ENCODE measurements at places on chromosomes 2 and 18.
A peak's percentile ranks its signal among the peaks of the same experiment; 100 is the strongest.

- no peak for DNase-seq
Measured at GRCh38 chr2:138713069-138713496, 67.1 kb downstream of the NXPH2 start.

- no peak for DNase-seq
Measured at GRCh38 chr2:112960230-112960825, 17.5 kb upstream of the IL36G start.

DNA sequence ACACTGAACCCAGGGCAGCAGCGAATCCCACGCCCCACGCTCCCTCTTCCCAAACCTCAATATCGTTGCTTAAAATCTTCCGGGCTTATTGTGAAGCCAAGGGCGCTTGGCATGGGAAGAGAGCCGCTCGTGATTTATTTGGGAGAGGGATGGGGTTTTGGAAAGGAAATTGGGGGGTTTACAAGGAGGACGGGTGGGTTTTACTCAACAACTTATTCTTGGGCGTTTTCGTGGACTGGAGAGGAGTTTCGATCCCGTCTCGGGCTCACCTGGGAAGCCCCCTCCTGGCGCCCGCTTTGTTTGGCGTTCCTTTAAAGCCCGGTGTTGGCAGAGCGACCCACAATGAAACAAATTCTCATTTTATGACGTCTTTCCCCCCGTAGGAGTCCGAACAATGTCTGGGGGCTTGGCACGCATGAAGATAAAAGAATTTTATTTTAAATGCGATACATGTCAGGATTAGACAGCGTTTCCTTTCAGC lies 135.3 kb downstream of the INSIG2 start:
- no peak for DNase-seq

DNA sequence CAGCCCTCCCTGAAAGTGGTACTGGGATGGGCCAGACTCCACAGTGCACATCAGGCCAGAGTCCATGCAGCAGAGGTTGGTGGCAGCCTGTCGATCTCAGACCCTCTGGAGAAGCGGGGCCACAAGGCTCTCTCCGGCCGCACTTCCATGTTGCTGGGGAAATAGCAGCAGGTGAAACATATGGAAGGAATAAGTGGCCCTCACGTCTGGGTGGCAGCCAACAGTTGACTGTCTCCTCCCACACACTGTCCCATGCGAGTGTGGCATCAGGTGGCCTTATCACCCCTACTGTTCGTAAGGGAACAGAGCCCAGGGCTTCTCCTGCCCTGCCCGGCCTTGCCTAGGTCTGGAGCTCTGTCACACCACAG lies 58.1 kb upstream of the FOSL2 start:
- no peak for DNase-seq

DNA sequence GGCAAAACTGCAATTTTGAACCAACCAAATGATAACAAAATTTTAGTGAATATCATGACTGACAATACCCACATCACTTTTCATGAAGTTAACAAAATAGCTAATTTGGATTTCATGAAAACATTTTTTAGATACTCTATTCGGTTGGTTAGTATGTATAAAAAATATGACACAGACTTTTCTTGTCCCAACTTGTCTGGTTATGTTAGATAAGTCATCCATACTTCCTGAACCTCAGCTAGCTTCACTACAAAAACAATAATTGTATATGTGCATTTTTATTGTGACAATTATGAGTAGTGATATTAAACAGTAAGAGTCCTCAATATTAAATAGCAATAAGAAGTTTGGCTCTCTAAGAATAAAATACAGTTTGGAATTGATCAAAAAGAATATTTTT lies 408.1 kb upstream of the DSEL start:
- no peak for DNase-seq

GRCh38 chr2:196459539-196459938 lies 180.0 kb upstream of the CCDC150 start:
- peak; percentile 40 for DNase-seq

DNA sequence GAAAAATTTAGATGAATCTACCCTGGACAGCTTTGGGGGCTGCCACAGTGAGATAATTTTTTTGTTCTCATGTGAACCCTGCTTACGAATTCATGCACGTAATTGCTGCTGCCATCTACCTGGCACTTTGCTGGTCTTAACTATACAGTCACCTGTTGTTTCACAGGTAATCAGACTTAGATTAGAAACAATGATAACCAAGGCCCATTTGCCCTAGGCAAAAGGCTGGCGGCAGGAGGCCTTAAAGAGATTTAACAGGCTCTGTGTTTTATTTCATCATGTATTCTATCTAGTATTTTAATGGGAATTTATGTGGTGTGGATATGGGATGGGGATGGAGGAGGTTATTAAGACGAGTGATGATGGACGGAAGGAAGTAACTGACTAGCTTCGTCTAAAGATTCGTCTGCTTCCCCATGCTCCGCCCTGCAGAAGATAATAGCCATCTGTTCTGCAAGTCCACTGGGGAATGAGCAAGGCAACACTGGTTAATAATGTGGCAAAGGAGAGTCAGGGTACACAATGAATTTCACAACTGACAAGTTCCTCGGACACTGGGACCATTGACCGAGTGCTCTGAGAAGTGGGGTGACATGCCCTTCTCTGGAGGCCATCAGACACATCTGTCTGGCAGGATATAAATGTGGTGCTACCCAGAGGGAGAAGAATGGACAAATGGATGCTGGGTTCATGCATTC lies 291.8 kb upstream of the TNP1 start:
- peak; percentile 4 for DNase-seq

DNA sequence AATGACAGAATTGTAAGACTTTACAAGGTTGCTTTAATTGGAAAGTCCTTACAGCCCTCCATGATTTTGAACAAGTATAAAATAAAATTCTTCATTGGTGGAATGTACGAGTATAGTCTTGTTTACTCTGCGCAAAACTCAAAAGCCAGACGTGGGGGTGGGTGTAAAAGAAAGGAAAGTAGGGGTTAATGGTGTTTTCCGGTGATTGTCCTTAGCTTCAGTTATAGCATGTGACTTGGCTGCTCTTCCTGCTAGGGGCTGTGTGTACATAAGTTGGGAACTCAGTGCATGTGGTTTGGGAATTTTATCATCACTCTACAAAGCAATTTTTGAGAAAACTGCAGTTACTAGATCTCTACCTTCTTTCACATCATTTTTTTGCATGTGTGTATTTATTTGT lies 82.4 kb upstream of the CAVIN2 start:
- peak; percentile 50 for DNase-seq

- DNase-seq, result peak; percentile 49
Measured at GRCh38 chr2:173496746-173497145, 142.1 kb downstream of the CDCA7 start.

DNA sequence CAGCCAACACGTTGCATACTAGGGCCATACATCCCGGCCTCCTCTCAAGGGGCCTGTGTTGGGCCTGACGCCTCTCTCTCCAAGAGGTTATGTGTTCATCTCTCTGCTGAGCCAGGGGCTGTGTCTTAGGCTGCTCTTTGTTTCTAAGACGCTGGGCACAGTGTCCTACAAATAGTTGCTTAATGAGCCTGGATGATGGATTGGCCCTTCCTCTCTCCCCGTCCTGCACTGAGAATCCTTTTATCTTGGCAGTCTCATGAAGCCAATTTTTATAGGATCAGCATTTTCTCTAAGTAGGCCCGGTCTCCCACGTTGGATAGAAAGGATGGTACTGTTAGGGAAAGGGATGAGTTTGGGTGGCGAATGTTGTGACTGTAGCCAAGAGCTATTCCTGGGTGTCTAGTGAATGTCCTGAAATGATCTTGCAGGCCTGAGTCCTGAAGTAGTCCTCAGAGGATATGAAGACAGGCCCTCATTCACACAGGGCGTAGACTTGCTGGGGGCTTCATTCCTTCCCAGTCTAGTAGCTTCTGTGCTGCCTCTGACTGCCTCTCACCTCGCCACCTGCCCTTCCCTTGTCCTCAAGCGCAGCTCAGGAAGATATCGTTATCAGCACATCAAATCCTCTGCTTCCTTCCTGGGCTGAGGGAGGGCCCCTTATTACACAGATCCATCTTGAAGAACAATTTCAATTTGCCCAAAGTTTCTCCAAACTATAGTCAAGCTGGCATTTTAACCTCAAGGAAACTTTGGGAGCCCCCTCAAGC lies 8.8 kb downstream of the LBH start:
- peak; percentile 25 for DNase-seq

GRCh38 chr2:191304939-191305875 lies 60.0 kb downstream of the MYO1B start:
- peak; percentile 82 for DNase-seq

DNA sequence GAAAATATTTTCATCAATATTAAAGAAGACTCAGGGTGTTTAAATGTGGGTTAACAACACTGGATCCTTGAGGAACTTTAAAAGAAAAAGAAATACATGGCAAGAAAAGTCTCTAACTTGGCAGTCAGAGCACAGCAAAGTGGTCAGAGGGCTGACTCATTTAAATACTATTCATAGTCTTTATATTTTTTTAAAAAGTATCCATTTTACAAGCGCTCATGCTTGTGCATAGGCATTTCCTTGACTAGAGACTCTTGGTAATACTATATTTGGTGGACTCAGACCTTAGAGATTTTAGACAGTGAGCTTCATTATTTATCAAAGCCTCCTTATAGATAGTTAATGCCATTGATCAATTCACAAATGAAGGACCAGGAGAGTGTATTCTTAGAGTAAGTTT lies 110.2 kb downstream of the ABCA12 start:
- peak; percentile 41 for DNase-seq

- DNase-seq, result peak; percentile 61
Measured at GRCh38 chr2:12883906-12884305, 167.2 kb downstream of the TRIB2 start.

- peak; percentile 93 for DNase-seq
Measured at GRCh38 chr2:27735263-27735904, 36.1 kb upstream of the MRPL33 start.

DNA sequence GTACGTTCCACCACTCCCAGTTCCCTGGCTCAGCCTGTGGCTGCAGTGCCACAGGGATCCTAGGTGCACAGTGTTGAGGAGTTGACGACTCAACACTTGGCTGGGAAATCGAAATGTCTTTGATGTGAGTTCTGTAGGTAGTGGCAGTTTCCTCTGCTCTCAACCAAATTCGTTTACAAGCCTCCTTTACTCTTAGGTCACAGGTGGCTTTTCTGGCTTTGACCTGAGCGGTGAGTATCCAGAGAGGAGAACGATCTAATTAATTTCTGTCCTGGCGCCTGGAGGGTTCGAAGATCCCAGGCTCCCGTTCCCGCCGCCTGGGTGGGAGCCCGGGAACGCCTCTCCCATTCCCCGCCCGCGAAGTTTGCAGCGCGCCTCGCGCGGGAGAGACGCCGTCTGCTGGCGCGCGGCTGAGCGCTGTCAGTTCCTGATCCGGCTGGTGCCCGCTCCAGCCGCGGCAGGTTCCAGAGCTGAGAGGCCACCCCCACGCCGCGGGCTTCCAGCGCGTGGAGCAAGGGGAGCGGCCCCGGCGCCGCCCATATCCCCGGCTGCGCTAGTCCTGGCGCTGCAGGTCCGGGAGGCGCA lies at the start of gene LAMA3:
TSS of gene LAMA3 (plus strand) at position 423 of the 585 bp plus-strand sequence. CDS start 231 bp downstream, outside the sequence.
- DNase-seq, result peak; percentile 24

DNA sequence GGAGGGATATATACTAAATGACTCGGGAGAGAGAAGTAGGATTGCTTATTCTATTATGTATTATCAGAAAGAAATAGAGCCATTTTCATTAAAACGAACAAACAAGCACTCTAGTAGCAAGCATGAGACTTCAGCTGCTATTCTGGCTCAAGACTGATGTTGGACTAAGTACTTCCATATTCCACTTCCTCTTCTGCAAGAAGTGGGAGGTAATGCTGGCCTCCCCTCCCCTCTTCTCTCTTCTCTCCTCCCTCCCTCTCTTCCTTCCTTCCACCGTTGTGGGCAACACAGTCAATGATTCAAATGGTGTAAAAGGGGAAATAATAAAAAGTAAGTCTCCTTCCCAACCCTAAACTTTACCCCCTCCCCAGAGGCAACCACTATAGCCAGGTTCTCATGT lies 62.6 kb downstream of the EMX1 start:
- peak; percentile 7 for DNase-seq

DNA sequence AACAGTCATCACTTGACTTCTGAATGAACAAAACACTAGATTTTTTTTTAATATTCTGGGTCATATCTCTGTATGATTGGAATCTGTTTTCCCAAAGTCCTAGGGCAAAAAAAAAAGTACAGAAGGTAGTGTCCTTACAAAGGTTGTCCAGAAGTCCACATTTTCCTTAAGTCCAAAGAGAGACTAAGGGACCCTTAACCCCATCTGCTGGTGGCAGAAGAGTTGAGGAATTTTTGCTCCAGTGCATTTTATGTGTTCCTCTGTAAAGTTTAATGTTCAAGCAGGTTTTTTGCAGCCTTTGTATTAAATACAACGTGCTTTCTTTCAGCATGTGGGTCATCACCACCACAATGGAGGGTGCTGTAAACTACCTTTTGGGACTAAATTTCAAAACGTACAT lies 215.9 kb downstream of the SP3 start:
- DNase-seq, result peak; percentile 64

DNA sequence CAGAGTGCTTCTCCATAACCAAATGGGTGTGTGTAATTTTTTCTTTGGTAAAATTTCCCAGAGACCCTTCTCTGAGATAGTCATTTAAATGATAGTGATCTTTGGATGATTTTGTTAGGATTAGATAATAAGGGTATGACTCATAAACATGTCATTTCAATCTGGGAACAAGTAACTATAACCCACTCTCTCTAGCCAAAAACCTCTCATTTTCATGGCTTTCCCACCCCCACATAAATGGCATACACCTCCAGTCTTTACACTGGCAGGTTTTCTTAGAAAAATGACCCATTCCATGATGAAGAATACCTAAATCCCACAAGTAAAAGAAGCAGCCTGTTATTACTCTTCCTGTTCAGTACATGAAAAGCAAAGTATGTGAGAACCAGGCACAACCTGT lies 572.0 kb upstream of the ZEB2 start:
- no peak for DNase-seq

DNA sequence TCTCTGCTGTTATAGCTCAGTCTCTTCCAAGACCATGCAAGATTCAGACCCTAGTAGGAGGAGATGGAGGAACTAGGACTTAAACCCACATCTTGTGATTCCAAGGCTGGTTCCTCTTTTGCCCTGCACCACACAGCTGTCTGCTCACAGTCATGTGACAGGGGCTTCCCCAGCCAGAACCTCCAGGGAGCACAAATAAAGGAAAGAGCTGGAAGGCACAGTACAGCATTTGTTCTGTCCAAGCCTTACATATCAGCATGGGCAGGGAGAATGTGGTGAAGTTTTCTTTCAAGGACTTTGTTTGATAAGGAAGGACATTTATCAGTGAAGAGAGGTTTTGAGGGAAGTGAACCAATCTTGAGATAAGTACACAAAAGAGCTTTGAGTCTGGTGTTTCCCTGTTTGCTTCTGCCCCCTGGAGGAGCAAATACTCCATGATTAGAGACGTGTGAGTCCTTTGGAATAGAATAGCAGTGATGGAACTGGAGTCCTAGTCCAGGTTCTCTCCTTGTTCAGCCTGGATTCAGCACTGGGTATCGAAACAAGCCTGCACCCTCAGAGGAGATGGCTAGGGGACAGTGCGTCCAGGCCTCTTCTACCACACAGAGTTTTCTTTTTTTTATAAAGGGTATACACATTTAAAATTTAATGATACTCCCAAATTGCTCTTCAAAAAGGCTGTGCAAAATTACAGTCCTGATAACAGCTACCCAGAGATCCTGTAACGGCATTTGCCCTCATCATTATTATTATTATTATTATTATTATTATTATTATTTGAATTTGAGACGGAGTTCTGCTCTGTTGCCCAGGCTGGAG lies 24.6 kb upstream of the CASP10 start:
- peak; percentile 89 for DNase-seq

GRCh38 chr2:145691659-145692058 lies 1171.7 kb upstream of the ZEB2 start:
- peak; percentile 53 for DNase-seq

All from cardiac fibroblast (primary cell).